HFFc6 (cell line): ENCODE measurements at places on chromosomes 1 and 21.
A peak's percentile ranks its signal among the peaks of the same experiment; 100 is the strongest.

GRCh38 chr1:40951943-40952743, 27.4 kb upstream of the CTPS1 start:
- DNase-seq = peak; percentile 32

DNA sequence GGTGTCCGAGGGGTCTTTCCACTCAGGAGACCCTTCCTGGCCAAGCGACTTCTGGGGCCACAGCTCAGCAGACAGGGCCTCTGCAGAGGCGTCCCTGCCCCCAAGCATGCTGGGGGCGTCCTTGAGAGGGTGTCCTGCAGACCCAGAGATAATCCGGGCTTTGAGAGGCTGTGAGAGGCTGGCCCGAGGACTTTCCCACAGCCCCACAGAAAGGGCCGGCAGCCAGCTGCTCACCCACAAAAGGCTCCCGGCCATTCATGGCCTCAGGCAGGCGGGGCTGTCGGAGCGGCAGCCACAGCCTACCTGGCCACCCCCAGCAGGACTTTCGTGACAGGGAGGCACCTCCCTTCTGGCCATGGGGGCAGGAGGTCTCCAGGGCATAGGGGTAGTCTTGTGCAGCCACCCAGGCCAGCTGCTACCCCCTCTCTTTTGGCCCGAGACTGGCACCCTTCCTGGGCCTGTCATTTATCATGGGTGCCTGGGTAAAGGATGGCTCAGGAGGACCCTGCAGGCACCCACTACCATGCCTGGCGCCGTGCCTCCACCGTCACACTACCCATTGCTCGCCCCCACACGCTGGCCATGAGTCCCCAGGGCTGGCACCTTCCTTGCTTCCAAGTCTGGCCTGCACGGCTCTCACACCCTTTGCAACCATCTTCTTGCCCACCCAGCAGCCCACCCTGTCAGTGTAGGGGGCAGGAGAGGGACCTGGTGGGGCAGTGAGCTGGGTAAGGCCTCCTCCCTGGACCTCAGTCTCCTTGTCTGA, 11.1 kb upstream of the TNFRSF14 start:
- DNase-seq = no peak

DNA sequence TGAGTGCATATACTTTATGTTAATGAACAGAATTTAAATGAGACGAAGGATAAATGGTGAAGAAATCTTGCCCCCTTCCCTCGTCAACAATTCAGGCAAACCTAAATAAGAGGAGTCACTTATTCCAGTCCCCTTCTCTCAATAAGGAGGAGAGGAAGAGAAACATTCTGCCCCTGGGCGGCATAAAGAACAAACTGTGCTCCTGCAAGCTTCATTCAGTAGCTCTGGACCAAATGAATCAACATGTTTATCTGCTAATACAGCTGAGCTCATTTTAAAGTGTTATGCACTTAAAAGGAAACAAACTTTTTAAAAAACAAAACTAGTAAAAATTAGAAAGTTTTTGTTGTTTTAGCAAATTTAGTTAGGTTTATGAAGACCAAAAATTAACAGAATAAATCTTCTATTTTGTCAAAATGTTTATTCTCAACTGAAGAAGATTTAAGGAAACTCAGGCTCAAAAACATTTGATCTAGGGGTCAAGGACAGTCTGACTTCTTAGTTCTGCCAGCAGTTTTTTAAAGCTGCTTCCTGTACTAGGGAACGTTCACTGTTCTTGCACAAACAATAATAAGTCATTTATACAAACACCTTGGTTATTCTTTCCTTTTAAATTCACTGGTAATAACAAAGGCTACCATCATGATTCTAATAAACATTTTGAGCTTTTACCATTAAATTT, 58.3 kb downstream of the AKT3 start:
- no peak for DNase-seq

- DNase-seq = no peak
Observed at GRCh38 chr1:24345334-24345733, 26.2 kb downstream of the GRHL3 start.

- DNase-seq = no peak
Observed at GRCh38 chr1:103307751-103308150, 199.4 kb upstream of the COL11A1 start.

- DNase-seq = peak; percentile 92
Observed at GRCh38 chr1:198443365-198444233, 96.9 kb downstream of the ATP6V1G3 start.

- no peak for DNase-seq
Observed at GRCh38 chr1:173354937-173355280, 122.2 kb upstream of the PRDX6 start.

GRCh38 chr21:44448651-44449131, 6.6 kb upstream of the LRRC3 start:
- no peak for DNase-seq

- DNase-seq = peak; percentile 28
Observed at GRCh38 chr1:209048941-209049669, 534.4 kb upstream of the CAMK1G start.

GRCh38 chr1:204260601-204261197, 46.9 kb upstream of the GOLT1A start:
- no peak for DNase-seq

DNA sequence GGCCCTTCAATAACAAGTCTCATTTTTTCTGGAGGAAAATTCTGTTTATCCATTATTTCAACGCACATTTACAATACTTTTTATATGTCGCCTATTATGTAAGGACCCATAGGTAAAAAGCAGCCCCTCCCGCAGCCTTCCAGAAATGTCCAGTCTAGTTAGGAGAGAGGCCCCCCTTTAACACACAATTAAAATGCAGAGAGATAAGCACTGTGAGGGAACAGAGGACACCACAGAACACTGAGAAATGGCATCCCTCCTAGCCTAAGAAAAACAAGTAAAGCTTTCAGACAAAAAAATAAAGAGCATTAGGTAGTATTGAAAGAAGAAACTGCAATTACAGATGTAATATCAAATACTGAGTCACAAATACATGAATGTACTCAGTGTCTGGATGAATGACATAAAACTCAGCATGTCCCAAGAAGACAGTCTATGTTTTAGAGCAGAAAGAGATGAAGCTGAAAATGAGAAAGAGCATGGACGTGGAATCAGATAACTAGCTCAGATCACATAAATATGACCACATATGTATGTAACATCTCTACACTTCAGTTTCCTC, 62.9 kb downstream of the DAB1 start:
- DNase-seq = no peak

DNA sequence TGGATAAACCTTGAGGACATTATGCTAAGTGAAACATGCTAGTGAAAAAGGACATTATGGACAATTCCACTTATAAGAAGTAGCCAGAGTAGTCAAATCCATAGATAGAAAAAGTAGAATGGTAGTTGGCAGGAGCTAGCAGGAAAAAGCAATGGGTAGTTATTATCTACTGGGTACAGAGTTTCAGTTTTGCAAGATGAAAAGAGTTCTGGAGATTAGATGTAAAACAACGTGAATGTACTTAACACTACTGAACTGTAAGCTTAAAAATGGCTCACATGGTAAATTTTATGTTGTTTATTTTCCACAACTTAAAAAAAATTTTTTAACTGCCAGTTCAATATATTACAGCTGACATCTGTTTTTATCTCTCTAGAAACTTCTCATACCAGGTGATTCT, 19.4 kb downstream of the JAK1 start:
- DNase-seq = no peak

- DNase-seq = no peak
Observed at GRCh38 chr1:208601561-208601960, 357.4 kb upstream of the PLXNA2 start.

DNA sequence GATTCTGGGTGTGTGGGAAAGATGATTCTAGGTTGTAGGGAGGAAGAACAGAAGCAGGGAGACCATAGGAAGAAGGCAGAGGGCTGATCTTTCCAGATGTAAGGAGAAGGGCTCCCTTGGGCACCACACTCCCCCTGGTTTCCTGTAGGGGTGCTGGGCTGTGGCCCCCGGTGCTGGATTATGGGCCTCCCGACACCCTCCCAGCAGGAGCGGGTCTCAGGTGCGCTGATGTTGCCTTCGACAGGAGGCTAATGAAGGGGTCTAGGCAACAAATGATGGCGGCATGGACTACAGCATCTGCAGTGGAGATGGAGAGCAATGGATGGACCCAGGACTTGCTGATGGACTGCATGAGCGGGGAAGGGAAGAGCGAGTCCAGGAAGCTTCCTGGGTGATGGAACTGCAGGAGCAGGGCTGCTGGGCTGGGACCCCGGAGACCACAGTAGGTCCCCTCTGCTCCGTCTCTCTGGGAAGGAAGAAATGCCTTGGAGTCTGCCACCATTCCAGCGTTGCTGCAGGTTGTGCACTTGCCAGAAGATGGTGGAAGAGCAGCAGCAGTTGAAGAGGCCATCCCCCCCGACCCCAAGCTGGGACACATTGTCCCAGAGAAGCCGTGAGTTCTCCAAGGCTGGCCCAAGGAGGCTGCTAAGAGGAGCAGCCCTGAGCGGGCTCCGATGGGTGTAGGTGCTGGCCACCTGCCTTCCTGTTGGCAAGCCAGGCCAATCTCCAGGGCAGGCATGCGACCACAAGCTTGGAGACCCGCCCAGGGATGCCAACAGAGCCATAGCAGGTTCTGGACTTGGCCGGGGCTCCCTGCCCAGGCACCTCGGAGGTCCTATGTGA, 95.4 kb upstream of the VAMP3 start:
- DNase-seq = no peak

GRCh38 chr1:159302095-159302494, at the start of gene FCER1A:
Gene FCER1A (plus strand): TSS chr1:159302336. CDS start chr1:159302365, 29 bp downstream.
- no peak for DNase-seq

DNA sequence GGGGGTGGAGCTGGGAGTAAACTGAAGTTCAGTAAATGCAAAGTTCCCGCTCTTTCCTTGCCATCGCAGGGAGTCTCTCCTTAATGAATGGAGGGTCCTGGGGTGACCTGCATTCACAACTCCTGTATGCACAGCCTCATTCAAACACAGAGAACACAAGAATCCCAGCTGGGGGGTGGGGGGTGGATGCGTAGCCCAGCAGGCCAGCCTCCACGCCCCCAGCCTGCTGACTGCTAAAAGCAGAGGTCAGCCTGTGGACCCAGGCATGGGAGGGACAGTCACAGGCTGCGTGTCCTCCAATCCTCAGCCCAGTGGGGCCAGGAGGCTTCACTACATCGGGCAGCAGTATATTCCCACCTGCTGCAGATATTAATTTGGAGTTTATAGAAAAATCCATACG, 263.1 kb downstream of the GRIK3 start:
- DNase-seq = no peak

GRCh38 chr1:172662464-172663109, 3.7 kb downstream of the FASLG start:
- DNase-seq = peak; percentile 67

DNA sequence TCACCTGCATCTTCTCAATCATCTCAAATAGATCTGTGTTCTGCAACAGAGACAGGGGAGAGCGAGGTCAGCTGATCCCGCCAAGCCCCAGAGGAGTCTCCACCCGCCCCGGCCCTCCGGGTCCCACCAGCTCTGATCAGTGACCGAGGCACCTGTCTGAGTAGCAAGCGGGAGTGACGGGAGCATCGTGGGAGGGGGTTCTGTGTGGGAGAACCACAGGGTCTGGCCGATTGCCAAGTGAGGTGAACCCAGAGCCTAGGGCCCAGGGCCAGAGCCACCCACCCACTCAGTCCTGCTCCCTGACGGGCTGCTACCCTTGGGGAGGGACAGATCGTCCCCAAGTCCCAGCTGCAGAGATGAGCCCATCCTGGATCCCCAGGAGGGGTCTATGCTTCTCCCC, 49.1 kb downstream of the RAP1GAP start:
- DNase-seq = no peak

GRCh38 chr1:183590244-183591191, at the start of gene NCF2:
Gene NCF2 (minus strand): TSS chr1:183590459. CDS start chr1:183590329, 130 bp downstream.
- peak; percentile 28 for DNase-seq

GRCh38 chr1:99680270-99680669, 34.4 kb downstream of the PALMD start:
- no peak for DNase-seq

- DNase-seq = no peak
Observed at GRCh38 chr1:59361766-59362165, 64.9 kb downstream of the FGGY start.

GRCh38 chr1:19310720-19311502, 1.0 kb downstream of the AKR7A2 start:
- DNase-seq = peak; percentile 28

DNA sequence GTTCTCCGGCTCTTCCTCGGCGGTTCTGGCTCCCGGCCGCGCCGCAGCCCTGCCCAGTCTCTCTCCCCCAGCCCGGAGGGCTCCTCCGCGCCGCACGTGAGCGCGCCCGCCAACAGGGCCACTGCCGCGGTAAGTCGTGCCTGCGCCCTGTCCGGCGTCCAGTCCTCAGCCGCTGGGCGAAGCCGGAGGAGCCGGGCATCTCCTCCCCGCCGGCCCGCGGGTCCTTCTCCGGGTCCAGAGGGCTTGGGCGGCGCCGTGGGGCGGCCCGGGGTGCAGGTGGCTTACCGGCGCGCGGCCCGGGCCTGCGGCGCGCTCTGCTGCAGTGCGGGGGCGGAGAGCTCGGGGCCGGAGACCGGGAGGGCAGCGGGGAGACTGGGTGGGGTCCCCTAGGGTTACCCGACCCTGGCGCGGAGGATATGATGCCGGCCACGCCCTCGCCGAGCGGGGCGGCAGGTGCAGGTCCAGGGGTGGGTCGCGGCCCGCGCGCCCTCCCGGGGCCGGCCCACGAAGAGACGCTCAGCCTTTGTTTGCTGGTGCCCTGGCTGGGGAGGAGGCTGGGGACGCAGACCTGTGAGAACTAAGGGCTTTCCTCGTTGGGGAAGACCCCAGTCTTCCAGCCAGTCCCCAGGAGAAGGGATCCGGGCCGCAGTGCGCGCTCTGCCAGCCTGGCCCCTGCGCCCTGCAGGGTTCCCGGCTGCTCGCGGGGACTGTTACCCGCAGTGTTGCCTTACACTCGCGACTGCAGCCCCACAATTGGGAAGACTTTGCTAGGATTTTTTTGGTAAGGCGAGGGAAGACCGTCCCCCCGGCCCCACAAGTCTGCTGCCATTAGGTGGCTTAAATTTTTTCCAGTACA, at the start of gene DOP1B:
Gene DOP1B (plus strand): TSS at position 10 of the 856 bp plus-strand sequence. CDS start 7,910 bp downstream, outside the sequence.
- no peak for DNase-seq

DNA sequence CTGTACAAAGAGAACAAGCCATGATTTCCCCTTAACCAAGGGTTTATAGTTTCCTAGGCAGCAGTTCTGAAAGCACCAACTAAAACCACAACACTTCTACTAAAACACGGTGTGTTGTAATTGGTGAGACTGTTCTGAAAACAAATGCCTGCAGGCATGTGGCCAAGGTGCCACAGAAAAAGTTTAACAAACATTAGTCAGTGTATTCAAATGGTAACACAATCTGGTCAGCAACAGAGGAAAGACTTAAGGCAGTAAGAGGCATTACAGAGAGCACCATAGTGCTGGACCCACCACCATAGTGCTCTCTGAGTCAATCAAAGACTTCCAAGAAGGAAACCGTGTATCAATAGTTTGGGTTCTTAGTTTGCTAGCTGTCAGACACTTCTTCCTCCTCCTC, 16.7 kb downstream of the SNIP1 start:
- peak; percentile 70 for DNase-seq

- no peak for DNase-seq
Observed at GRCh38 chr1:60274422-60275290, 201.1 kb upstream of the C1orf87 start.

GRCh38 chr21:15221799-15222386, 157.1 kb upstream of the NRIP1 start:
- DNase-seq = peak; percentile 36

- DNase-seq = no peak
Observed at GRCh38 chr1:15706751-15707150, 22.6 kb downstream of the PLEKHM2 start.
